GM10248 (cell line): ENCODE measurements at places on chromosomes 12 and 14.

DNA sequence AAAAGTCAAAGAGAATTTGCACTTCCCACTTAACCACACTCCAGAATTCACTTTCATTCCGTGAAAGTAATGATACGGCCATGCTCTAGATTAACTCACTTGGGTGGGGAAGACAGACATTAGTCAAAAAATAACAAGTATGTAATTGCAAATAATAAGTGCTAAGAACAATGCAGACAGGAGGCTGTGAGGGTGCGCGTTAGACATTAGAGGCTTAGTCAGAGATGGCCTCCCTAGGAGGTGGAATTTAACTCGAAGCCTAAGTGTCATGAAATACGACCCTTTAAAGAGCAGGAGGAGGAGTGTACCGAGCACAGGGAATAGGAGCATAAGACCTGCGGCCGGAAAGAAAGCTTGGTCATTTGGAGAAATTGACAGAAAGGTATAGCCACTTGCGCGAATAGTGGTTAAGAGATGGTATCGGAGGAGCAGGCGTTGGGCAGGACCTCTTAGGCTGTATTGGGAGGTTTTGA lies 628 bp downstream of the SNRPF start:
- DNase-seq, result no peak

- DNase-seq, result no peak
These were observed 348.4 kb downstream of the BCAT1 start for GRCh38 chr12:24600551-24600950.

DNA sequence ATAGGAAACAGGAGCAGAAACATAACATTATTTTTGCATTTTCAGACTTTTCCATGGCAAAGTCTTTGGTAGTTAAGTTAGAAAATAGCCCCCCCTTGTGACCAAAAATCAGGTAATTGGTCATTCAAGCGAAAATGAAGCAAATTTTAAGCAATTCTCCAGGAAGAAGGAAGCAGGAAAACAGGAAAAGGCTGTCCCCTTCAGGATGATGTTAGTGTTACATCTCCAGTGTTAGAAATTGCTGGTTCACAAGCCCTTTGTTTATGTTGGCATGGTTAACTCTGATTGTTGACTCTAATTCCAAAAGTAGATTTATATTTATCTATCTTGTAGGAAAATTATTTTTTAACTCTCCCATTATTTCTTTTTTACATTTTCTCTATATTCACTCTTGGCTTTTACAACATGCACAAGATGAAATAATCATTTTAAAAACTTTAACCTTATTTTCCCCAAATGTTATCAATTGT lies 18.8 kb upstream of the GAS2L3 start:
- no peak for DNase-seq

DNA sequence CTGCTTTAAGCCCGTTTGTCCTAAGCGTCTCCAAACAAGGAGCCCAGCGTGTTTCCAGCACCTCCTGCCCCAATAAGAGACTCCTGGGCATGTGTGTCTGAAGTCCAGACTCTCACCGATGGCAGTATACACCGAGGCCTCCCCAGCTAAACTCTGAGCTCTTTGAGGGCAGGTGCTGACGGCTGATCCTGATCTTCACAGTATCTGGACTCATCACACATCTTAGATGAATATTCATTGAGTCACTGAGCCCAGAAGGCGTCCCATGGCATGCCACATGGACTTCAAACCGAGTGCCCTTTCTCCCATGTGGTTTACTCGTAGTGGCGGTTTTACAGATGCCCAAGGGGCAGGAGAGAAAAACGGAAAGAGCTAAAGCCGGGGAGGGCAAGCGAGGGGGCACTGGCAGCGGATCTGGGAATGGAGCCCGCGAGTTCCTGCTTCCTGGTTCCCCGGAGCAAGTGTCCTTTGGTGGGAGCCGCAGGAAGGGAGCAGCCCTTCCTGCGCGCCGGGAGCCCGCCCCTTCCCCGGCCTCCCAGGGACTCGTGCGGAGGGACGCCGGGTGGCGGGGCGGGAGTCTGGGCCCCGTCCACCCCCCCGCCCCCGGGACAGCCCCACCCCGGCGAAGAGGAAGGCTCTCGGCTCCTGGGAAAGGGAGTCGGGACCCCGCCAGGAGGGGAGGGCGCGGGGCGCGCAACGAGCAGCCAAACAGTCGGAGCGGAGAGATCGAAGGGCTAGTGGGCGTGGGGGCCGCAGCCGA lies 585 bp upstream of the TEAD4 start:
- DNase-seq, result peak; percentile 53

- no peak for DNase-seq
These were observed 167.6 kb downstream of the RBM19 start for GRCh38 chr12:113798552-113798951.

DNA sequence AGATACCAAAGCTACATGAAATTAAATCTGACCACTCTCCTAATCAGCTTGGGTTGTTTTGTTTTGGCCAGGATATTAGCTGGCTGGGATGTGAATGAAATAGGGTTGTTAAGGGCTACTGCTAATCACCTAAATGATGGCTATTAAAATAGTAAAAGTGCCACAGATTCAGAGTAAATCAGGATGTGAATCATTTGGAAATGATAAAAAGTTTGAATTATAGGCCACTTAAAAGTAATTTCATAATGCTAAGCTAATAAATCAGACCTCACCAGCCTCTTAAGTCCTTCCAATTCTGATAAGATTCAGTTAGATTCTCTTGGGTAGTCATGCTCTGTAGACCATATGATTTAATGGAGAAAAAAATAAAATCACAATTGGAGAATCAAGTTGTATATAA lies 12.0 kb downstream of the HELB start:
- no peak for DNase-seq

DNA sequence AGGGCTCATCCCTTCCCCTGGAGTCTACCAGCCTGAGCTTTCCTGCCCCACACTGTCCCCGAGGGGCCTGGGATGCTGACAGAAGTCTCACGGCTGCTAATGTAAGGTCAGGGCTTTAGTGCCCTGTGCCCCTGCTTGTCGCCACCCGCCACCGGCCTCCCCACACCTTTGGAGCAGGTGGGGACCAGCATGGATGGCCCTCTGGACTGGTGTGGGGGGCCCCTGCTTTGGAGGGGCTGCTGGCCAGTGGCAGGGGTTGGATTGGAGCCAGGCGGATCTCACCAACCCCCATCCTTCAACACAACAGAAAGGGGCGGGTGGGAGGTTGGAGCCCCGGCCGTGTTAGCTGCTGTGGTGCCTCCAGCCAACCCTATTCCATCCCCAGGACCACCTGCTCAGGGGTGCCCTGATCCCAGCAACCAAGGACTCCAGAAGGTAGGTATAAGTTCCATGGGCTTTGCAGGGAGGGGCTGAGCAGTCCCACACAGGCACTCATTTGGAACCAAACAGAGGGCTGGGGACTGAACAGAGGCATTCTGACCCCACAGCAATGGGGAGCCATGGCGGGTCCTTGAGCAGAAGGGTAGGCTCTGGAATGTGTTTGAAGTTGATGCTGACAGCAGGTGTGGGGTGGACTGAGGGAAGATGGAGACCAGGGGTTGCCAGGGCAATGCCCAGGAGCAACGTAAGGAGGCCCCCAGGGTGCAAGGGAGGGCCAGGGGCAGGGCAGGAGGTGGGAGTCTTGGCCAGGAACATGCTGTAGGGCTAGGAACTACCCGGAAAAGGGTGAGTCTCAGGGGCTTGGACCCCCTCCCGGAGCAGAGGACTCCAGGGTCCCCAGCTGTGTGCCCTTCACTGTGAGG lies 145.1 kb upstream of the C14orf180 start:
- DNase-seq, result peak; percentile 17

GRCh38 chr14:87626266-87626665 lies 366.7 kb downstream of the GALC start:
- DNase-seq, result no peak

DNA sequence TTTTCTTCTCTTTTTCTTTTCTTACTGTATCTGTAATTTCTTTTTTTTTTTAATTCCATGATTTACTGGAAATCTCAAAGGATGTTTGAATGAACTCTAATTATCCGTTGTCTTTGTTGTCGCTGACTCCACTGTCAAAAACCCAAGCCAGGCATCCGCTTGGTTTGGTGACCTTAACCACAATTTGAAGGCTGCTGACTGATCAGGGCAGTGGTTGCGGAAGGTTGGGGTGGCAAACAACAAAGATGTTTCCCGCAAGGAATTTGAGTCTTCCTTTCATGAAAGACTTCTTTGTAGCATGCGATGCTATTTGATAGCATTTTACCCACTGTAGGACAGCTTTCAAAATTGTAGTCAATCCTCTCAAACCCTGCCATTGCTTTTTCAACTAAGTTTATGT lies 1013.8 kb downstream of the DIO2 start:
- DNase-seq, result no peak

- no peak for DNase-seq
These were observed 16.7 kb downstream of the AK7 start for GRCh38 chr14:96408608-96409007.

GRCh38 chr12:101607894-101608293 lies 13.1 kb downstream of the MYBPC1 start:
- DNase-seq, result no peak

- DNase-seq, result no peak
These were observed 1.5 kb upstream of the HCAR1 start for GRCh38 chr12:122732170-122732569.

DNA sequence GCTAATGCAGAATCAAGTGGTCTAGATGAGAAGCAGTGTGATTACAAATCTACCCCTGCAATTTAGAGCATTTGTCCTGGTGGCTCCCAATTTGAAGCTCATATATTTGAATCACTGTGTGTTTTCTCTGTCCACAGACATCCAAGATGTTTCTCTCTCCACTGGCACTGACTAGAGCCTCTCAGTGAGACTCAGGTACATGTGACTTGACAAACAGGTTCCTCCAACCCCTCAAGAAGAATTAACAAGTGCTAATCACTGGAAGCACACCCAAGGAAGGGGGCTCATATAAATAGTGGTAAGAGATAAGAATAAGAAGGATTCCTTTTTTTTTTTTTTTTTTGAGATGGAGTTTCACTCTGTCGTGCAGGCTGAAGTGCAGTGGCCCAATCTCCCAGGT lies 20.5 kb downstream of the OR10G2 start:
- no peak for DNase-seq

DNA sequence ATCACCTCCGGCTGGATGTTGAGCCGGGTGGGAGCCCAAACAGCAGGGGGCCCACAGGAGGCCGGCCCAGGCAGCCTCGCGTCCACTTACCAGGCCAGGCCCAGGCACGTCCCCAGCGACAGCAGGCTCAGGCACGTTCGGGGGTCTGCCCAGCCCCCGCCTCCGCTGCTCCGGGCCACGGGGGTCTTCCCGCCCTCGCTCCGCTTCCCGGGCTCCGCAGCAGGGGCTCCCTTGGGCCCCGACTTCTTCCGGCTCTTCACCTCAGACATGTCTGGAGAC lies 216 bp downstream of the IKBIP start:
- no peak for DNase-seq
